MV-4-11 (cell line): ENCODE measurements at places on chromosomes 5 and 9.

DNA sequence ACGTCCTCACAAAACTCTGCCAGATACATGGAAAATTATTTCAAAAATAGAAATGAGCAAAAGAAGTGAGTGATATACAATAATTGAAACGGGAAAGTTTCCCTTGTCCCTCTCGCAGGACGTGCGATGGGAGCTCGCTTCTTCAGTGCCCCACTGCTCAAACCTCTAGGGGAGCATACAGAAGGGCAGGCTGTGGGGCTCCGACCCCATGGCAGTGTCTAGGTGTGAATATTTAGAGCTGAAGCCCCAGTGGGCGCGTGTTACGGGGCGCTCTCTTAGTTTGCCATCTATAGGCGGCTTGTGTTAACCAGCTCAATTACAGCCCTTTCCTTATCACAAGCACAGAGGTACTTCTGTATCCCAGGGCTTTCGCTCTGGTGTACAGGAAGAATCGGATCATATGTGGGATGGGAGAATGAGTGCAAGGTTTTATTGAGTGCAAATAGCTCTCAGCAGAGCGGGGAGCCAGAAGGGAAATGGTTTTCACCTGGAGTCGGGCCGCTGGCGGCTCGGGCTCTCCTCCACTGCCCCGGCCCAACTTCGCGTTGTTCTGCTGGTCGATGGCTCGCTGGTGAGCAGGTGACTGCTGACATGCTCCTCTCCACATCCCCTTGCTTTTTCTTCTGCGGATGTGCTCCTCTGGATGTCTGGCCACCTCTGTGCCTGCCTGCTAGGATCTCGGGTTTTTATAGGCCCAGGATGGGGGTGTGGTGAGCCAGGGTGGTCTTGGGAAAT is 334.0 kb upstream of the PTPRD start:
- DNase-seq: no peak

DNA sequence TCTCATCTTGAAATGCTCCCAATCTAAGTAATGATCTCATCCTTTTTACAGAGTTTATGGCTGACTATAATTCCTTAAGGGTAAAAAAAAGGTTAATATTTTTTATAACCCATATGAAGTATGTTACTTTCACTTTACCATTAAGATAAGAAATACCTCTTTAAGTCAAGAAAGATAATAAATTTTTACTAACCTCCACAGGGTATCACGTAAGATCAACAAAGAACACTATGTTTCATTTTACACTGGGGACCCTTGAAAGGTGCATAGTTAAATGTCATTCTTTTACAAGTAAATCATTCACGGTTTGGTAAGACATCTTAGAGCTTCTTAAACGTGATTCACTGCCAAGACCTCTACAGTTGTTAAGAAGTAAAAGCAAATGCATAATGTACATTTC is 472.7 kb upstream of the CDH9 start:
- DNase-seq: no peak

DNA sequence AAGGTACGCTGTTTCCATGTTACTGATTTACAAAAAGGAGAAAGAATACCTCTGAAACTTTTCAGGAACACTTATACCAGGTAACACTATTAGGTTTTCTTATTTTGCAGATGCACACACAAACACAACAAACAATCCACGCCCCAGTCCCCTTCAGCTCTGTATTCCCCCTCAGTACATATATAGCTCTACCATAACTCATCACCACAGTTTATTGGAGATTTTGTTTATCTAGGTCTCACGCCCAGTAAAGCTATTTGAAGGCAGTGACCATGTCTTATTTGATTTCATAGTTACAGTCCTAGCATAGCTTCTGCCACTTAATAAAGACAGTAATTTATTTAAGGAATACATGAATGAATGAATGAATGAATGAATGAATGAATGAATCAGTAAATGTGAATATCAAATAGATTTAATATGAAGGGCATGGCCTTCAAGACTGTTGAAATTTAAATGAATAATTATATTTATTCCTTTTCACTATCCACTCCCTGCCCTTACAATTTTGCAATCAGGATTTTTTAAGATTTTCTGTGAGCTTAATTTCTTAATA is 32.9 kb downstream of the INVS start:
- DNase-seq: no peak

DNA sequence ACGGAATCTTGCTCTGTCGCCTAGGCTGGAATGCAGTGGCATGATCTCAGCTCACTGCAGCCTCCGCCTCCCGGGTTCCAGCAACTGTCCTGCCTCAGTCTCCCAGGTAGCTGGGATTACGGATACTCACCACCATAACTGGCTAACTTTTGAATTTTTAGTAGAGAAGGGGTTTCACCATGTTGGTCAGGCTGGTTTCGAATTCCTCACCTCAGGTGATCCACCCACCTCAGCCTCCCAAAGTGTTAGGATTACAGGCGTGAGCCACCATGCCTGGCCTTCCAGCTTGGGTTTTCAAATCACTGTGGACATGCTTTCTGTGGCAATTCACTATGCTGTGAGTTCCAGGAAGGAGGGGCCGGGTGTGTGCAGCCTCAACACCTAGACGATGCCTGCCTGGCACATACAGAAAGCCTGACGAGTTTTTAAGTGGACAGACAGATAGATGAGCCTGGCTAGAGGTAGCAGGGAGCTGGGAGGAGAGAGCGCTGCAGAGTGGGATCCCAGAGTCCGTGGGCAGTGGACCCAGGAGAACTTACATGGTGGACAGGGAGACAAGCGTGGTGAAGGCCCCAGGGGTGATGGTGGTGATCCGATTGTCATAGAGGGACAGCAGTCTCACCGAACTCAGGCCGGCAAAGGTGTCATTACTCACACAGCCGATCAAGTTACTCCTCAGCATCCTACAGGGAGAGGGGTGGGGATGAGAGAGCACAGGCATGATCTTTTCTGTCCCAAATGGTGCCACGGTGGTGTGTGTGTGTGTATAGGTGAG is 173.4 kb upstream of the PANK3 start:
- no peak for DNase-seq

DNA sequence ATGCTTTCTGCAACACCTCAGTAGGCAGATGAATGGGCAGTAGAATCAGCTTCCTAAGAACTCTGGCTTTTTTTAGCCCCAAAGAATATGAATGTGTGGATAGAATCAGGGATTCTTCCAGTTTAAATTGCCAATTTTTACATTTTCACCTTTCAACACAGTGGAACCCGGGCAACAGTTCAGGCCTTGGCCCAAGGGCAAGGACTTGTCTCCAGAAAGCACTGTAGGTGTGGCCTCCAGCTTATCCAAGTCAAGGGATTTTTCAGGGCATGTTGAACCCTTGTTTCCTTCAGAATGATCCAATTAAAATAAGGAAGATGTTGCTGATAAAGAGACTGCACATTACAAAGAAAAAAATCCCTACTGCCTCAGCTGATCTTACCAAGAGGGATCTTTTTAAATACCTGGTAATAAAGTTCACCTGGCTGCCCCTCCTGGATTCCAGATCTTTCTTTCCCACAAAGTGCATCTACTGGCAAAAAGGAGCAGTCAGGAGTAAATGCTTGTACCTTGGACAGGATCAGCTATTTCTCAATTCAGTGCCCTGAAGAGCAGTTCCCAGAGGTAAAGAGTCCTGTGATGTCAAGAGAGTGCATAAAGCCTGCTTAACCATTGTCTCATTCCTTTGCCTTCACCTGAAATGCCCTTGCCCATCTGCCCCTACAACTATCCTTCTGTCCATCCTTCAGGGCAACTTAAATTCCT is 80.1 kb upstream of the PLPP6 start:
- no peak for DNase-seq

GRCh38 chr5:173896631-173897030 is 8.5 kb downstream of the CPEB4 start:
- DNase-seq: no peak

- DNase-seq: peak; percentile 43
These were observed 265.2 kb upstream of the RASA1 start for GRCh38 chr5:87002485-87002884.

DNA sequence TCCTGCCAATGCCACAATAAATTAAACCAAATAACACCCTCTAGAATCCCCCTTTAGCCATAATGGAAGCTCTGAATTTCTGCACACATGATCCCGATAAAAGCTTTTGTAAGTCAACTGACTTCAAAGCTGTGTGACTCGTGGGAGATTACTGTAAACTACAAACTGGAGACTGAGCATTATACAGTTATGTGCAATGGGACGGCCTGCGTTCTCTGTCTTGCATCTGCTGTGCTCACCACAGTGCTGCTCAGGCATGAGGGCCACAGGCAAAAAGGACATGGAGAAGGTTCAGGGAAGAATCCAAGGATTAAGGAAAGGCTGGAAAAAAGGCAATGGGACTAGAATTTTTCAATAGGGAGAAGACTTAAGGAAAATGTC is 184.2 kb downstream of the FANCC start:
- DNase-seq: no peak

DNA sequence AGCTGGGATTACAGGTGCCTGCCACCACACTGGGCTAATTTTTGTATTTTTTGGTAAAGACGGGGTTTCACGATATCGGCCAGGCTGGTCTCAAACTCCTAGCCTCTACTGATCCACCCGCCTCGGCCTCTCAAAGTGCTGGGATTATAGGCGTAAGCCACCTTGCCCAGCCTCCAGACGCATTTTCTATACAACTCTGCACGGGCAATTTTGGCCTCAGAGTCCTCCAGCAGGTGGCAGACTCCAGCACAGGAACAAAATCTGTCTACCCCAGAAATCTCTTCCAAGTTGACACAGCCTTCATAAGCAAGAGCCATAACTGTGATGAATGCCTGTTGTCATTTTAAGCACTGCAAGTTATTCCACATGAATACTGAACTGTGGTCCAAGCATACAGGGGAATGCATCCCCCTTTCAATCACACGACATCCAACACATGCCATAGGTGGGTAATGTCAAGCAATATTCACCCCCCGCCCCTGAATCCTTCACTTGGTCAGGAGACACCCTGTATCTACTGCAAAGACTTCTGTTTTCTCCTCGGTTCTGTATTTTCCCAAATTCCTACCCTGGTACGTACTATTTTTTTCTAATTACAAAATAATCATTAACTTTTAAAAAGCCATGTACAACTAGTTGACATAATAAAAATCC is 50.8 kb downstream of the ALDH7A1 start:
- peak; percentile 52 for DNase-seq

DNA sequence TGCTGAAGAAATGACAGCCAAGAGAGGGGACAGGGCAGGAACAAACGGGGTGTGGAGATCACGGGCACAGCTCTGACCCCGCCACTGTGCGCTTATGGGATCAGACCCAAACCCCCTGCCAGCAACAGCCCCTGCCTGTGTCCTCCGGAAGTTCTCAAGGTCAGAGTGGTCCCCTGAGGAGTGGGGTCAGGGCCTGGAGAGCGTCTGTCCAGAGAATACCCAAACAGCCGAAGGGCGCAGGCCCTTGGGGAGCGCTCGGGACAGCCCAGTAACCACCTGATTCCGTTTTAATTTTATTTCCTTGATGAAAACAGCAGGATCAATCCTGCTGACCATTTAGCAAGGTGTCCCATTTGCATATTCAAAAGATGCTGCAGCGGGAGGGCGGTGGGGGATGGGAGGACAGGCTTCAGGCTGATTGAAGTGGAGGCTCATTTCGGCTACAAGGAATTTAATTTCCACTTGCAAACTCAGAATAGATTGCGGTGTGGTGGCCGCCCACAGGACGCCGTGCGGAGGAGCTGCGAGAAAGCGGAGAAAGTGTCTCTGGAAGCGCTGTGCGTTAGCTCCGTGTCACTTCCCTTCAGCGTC is 32.6 kb upstream of the TMEM250 start:
- no peak for DNase-seq

DNA sequence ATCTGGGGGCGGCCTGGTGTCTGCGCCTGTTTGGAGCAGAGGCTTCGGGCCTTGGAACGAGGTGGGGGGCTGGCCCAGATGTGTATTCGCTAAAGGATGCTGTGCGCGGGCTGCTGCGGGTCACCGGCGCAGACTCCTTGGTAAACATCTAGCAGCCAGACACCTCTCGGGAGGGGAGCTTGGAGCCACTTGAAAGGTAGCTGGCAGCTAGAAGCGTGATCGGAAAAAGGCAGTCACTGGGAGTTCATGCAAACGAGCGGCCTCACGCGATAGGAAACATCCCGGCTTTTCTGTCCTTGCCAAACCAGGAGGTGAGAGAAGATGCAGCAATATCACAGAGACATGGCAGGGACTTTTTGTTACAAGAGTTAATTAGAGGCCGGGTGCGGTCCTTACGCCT is 8.1 kb downstream of the LAMC3 start:
- DNase-seq: no peak

DNA sequence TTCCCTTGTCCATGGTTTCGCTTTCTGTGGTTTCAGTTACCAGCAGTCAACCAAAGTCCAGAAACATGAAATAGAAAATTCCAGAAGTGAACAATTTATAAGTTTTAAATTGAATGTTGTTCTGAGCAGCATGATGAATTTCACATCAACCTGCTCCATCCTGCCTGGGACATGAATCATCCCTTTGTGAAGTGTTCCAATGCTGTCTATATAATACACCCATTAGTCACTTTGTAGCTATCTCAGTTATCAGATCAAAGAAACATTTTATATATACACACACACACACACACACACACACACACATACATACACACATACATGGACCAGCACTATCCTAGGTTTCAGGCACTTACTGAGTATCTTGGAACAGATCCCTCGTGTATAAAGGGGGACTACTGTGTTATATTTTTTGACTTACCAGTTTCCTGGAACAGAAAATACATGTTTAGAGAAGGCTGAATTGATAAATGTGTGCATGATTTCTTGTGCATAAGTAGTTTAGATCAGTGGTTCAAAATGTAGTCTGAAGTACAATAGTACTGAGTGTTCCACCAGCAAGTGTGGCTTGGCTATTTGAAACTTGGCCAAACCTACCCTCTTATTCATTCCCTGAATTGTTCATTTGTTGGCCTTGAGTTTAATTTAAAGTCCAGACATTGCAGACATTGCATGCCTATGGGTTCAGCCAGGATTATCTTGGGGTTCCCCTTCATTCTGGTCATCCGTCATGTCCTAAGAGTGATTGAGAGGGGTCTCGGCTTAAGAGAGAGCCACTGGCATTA is 510.0 kb downstream of the GADD45G start:
- no peak for DNase-seq

- DNase-seq: no peak
These were observed 250.3 kb downstream of the TRIM32 start for GRCh38 chr9:116937361-116937760.

DNA sequence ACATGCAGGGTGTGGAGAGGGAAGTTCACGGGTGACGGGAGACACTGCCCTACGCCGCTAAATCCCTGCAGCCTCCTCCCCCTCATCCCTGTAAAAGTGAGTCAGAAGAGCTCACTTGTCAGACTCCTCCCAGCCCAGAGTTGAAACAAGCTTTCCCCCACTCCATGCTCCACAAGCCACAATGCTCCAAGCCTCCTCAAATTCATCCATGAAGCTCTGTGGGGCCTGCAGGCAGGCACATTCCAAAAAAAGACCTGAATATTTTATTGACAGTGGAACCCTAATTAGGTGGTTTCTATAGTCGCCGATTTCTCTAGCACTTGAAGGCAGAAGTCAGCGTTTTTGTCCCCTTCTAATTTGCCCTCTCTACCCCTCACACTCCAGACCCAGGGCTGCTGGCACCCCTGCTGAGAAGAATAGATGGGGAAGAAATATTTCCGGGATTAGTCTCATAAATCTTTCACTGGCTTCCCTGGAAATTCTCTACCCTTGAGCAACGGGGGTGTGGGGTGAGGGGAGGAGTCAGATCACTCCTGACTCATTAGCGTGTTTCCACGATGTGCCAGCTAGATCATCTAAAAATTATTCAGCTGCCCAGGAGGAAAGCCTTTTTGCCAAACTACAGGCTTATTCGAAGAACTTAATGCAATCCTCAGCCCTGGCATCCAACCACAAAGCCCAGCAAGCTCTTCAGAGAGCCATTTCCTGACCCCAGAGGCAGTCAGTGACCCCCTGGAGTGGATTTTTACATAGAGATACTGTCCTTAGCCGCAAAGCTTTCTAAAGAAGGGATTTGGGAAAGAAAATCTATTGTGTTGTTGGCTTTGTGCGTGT is 97.1 kb downstream of the ENC1 start:
- DNase-seq: no peak
